ENCODE measurements at places on chromosomes 3 and 15.

DNA sequence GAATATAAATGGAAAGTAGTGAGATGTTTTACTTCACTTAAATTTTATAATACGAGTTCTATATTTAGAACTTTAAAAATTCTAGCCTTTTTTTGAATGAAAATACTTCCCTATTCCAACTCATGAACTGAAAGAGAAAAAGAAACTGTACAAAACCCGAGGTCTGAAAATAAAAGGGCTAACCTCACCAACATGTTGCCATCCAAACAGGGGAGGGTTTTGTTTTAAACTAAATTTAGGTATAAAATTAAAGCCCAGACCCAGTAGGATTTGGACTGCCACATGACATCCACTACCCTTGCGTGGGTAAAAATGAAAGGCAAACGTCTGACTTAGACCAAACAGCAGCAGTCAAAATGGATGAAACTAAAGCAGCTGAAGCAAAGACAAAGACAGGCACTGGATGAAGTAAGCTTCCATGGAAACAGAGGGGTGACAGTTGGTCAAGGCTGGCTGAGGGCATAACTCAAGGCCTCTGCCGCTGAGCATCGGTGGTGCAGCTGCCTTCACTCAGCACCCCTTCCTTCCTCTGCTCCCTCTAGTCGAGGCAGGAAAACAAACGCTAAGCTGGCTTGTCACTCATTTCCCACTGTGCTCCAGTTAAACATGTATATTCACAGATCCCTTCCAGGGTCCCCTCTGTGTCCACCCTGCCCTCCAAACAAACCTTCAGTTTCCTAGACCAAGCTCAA is 58.1 kb downstream of the TM4SF4 start:
- peaks cover 9% of the 10 kb centered on the region for H3K27me3 ChIP-seq
- H3K4me3 ChIP-seq, result no peak overlapping the region
- no peaks in the 10 kb centered on the region for H3K4me1 ChIP-seq
- no peak for DNase-seq
- no peak overlapping the region for H3K27ac ChIP-seq

- no peaks in the 10 kb centered on the region for H3K4me1 ChIP-seq
- H3K4me3 ChIP-seq, result no peak overlapping the region
- no peaks in the 10 kb centered on the region for H3K36me3 ChIP-seq
- no peak overlapping the region for H3K27ac ChIP-seq
- H3K27me3 ChIP-seq, result no peaks in the 10 kb centered on the region
These were observed 38.5 kb downstream of the PYDC2 start for GRCh38 chr3:191499307-191500080.

DNA sequence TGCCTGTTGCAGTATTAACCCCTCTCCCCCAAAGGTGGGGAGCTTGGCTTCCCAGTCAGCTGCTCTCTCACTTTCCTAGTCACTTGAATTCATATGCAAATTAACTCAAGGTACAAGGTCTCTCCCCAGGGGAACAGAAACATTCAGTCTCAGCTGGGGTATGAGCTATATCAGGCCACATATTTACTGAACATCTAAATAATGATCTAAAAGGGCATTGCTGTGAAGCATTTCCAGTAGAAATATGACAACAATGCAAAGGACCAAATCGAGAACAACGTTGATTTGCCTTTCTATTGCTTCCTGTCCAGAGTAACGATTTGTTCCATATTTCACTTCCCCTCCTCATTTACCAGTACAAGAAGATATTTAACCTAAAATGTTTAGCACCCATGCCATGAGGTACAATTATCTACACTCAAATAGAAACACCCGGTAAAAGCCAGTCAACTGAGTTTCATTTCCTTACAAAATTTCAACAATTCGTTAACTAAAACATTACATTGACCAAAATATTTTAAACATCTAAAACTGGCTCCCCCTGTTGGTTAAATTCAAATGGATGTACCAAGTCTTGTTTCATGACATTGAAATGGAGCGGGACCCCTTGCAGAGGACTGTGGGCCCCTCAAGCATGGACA is 36.5 kb upstream of the KLHL6 start:
- no peaks in the 10 kb centered on the region for H3K27me3 ChIP-seq
- no peak overlapping the region for H3K4me3 ChIP-seq
- peaks cover 21% of the 10 kb centered on the region for H3K4me1 ChIP-seq
- no peak for DNase-seq
- H3K36me3 ChIP-seq, result no peaks in the 10 kb centered on the region

- H3K36me3 ChIP-seq, result no peaks in the 10 kb centered on the region
- H3K4me3 ChIP-seq, result no peak overlapping the region
- no peaks in the 10 kb centered on the region for H3K4me1 ChIP-seq
- no peak for DNase-seq
- no peak overlapping the region for H3K27ac ChIP-seq
- H3K27me3 ChIP-seq, result no peaks in the 10 kb centered on the region
These were observed 380.2 kb upstream of the ATP11B start for GRCh38 chr3:182413061-182413460.

GRCh38 chr3:126146034-126146433 is 34.4 kb downstream of the ALDH1L1 start:
- peak; percentile 0 for DNase-seq
- H3K36me3 ChIP-seq, result no peaks in the 10 kb centered on the region
- H3K4me3 ChIP-seq, result no peak overlapping the region
- H3K27me3 ChIP-seq, result peaks cover 3% of the 10 kb centered on the region

GRCh38 chr15:69298697-69299441 is at the start of gene PAQR5:
TSS of gene PAQR5 (plus strand) at chr15:69298912. CDS start at chr15:69360081, 61,169 bp downstream.
- DNase-seq, result no peak
- peaks cover 8% of the 10 kb centered on the region for H3K4me1 ChIP-seq
- no peak within 1 kb of the TSS for H3K4me3 ChIP-seq
- no peaks in the 10 kb centered on the region for H3K36me3 ChIP-seq

- no peaks in the 10 kb centered on the region for H3K4me1 ChIP-seq
- no peak overlapping the region for H3K4me3 ChIP-seq
- no peaks in the 10 kb centered on the region for H3K27me3 ChIP-seq
- no peak for DNase-seq
These were observed 31.6 kb upstream of the CEP152 start for GRCh38 chr15:48842501-48842900.

DNA sequence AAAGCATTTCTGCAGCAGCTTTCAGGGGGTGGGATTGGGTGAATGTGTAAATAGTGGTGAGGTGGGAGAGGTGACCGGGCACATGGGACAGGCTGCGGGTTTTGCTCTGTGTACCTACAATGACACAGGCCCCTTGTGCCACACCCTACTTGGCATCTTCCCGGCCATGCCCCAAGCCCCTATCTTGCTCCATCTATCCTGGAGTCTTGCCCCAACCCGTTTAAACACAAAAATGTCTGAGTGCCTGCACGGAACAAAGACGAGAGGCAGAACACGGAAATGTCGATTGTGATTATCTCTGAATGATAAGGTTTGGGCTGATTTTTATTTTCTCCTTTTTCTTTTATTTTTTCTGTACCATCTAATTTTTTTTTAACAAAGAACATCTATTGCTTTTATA is 46.0 kb upstream of the SLC6A1 start:
- H3K4me1 ChIP-seq, result no peaks in the 10 kb centered on the region
- H3K27me3 ChIP-seq, result peaks cover 30% of the 10 kb centered on the region
- no peaks in the 10 kb centered on the region for H3K36me3 ChIP-seq

- H3K36me3 ChIP-seq, result no peaks in the 10 kb centered on the region
- no peak overlapping the region for H3K4me3 ChIP-seq
These were observed 457.1 kb downstream of the MFSD1 start for GRCh38 chr3:159258934-159259333.

DNA sequence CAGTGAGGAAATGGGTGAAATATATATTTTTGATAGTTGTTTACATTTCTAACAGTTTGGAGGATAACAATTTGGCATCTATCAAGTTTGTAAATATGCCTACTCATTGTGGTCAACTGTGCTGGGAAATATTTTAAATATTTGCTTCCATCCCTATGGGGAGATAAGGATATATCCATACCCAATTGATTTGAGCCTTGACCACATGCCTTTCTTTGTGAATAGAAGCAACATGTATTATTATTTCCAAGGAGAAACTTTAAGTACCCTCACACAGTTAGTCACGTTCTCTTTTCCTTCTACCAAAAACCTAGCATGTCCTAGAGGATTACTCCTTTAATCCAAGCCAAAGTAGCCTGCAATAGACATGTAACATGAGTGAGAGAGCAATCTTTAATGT is 245.4 kb upstream of the CBLB start:
- H3K36me3 ChIP-seq, result no peaks in the 10 kb centered on the region
- H3K4me1 ChIP-seq, result no peaks in the 10 kb centered on the region
- no peak for DNase-seq
- no peak overlapping the region for H3K27ac ChIP-seq
- H3K4me3 ChIP-seq, result no peak overlapping the region

DNA sequence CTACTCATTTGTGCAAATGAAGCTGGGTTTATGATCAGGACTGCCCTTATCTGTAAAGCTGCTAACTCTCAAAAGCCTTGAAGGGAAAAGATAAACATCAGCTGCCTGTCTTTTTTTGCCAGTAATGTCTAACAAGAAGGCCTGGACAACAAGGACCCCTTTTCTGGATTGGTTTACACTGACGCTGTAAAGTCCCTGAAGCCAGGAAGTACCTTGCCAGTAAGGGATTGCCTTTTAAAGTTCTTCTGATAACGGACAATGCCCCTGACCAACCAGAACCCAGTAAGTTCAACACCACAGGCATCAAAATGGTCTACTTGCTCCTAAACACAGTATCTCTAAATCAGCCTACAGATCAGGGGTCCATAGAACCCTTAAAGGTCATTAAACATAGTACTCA is 178.0 kb downstream of the PCCB start:
- peaks cover 2% of the 10 kb centered on the region for H3K36me3 ChIP-seq
- no peaks in the 10 kb centered on the region for H3K4me1 ChIP-seq
- DNase-seq, result no peak

- peak overlapping the region; percentile 94 for H3K4me3 ChIP-seq
- peaks cover 4% of the 10 kb centered on the region for H3K4me1 ChIP-seq
- no peak for DNase-seq
- peak overlapping the region; percentile 72 for H3K27ac ChIP-seq
These were observed 526 bp downstream of the RMDN3 start for GRCh38 chr15:40754574-40754882.

DNA sequence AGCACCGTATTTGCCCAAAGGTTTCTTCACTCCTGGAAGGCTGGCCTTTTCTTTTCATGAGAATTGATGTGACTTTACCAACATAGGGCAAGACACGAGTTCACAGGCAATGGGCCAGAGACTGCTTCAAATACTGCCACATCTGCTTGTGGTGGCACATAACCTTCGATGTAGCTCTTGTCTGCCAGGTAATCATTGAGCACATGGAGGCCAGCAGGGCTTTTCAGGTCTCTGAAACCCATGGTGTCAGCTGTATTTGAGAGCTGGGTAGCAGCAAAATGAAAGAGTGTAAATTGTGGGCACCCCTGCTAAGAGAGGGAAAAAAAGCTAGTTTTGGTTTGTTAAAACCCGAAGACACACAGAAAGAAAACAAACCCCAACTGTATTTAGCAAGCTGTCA is 200.7 kb downstream of the NAALADL2 start:
- no peaks in the 10 kb centered on the region for H3K36me3 ChIP-seq
- no peak for DNase-seq
- no peaks in the 10 kb centered on the region for H3K27me3 ChIP-seq
- H3K4me1 ChIP-seq, result no peaks in the 10 kb centered on the region
- H3K27ac ChIP-seq, result no peak overlapping the region
- no peak overlapping the region for H3K4me3 ChIP-seq

GRCh38 chr3:60126511-60127304 is 1076.9 kb upstream of the CFAP20DC start:
- peaks cover 2% of the 10 kb centered on the region for H3K4me1 ChIP-seq
- H3K27me3 ChIP-seq, result no peaks in the 10 kb centered on the region
- no peak overlapping the region for H3K4me3 ChIP-seq
- no peak overlapping the region for H3K27ac ChIP-seq
- H3K36me3 ChIP-seq, result no peaks in the 10 kb centered on the region

Measured in T-cell (primary cell).